Stimulated activated CD4-positive, alpha-beta T cell treated with anti-CD3 and anti-CD28 coated beads, Interleukin-15, amount 100 ng/mL, for 1 hour (primary cell): ENCODE measurements at places on chromosomes 3 and 15.

GRCh38 chr3:120595788-120596115 lies 384 bp upstream of the NDUFB4 start:
- DNase-seq: no peak

- DNase-seq: no peak
Measured at GRCh38 chr3:175433026-175433674, 574.0 kb downstream of the NAALADL2 start.

GRCh38 chr3:196554205-196554604 lies 14.1 kb downstream of the WDR53 start:
- DNase-seq: no peak

- DNase-seq: peak; percentile 30
Measured at GRCh38 chr15:77034695-77035489, 36.0 kb downstream of the TSPAN3 start.

DNA sequence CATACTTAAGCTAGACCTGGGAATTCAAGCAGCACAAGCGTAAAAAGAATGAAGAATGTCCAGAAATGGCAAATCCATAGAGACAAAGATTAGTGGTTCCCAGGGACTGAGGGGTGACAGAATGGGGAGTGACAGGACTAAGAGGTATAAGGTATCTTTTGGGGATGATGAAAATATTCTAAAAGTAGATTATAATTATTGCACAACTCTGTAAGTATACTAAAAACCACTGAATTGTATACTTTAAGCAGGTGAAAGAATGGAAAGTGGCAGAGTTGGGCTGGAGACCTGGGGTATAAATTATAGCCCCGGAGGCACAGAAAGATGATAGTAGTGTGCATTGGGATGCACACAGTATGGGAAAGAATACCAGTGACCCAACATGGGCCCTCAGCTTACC lies 5.6 kb downstream of the BRK1 start:
- no peak for DNase-seq

- DNase-seq: no peak
Measured at GRCh38 chr3:140570602-140571001, 107.3 kb upstream of the TRIM42 start.

DNA sequence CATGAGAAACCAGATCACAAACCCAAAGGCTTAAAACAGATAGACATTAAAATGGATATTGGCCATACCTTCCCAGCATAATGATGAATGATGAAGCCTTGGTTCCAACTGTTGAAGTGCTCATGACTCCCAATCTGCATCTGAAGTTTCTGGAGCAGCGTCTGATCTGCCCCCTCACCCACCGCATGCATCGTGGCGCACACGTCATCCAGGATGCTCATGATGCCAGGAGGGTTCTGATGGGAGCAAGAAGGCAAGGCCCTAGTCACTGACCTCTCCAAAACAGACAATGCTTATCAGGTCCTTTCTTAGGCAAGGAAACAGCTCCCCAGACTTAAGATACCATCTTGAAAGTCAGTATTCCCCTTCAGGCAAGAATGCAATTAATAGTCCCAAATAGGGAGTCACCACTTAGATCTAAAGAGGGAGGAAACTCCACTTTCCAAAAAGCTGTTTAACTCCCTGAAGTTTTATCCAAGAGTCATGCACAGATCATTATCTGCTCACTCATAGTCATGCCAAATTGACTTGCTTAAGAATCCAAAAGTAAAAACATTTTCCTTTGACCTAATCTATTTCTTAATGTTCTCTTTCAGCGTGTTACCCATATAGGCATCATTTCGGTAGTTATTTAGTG lies 2.1 kb downstream of the LDHAL6B start:
- no peak for DNase-seq

- DNase-seq: no peak
Measured at GRCh38 chr15:56816781-56817180, 83.5 kb upstream of the ZNF280D start.

DNA sequence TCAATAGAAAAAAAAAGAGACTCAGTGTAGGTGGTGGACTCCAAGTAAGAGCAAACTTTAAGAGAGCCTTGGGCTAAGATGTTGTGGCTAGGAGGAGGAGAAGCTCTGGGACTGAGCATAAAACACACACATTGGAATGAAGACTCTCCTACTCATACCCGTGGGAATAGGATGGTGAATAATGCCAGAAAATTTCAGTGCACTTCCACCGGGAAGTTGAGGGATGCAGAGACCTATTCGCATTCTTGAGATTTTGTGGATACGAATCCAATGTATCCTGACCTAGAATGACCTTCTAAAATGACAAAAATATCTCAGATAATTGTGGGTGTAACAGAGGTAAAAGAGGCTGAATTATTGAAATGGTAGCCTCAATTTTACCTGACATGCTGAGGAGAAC lies 388.7 kb upstream of the SGO1 start:
- no peak for DNase-seq

- DNase-seq: no peak
Measured at GRCh38 chr3:193962986-193963685, 172.8 kb upstream of the HES1 start.

DNA sequence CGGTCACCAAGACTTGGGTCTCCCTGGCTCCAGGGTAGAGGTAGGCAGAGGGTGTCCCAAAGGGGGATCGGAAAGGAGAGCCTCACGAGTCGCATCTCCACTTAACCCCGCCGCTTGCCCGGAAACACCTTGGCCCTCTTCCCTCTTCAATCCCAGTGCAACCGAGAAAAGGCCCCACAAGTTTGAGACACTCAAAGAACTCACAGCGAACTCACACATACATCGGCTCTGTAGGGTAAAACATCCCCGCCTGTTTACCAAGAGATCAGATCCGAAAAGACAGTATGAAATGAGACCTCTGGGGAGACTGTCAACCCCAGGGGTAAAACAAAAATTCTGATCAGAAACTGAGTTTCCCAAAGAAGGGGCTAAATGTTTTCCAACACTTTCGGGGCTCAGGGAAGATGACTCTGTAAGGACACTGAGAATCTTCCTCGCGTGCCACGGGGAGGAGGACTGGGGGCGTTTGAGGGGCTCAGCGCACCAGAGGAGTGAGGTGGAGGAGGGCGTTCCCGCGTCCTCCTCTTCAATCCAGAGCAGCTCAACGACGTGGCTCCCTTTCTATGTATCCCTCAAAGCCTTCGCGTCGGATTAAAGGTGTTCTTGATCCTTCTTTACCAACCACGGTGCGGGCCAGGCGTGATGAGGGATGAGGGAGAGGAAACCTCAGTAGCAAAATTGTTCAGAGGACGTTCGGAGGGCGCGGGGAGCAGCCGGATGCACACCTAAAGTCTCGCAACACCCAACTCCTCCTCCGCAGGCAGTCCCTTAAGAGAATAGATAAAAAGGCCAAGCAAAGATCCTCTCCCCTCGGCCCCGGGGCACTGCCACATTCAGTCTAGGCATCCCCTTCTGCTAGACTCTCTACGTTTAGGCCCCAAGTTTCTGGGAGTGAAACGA lies 3.7 kb downstream of the WNT5A start:
- no peak for DNase-seq

GRCh38 chr15:39202641-39203040 lies 378.2 kb upstream of the THBS1 start:
- no peak for DNase-seq

DNA sequence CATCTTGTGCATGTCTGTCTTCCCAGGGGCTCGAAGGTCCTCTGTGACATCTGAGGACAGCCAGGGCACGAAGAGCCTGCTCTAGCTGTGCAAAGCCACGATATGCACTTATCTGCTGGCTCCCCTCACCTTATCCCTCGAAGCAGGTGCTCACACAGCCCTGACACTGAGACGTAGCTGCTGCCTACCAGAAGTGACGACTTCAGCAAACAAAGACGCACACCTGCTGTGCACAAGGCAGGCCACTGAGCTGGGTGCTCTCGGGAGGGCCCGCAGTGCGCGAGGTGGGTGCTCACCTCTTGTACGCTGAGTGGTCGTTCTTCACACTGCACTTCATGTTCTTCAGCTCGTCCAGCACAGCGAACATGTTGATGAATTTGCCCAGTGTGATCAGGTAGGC lies 37.3 kb downstream of the CYFIP1 start:
- no peak for DNase-seq

- no peak for DNase-seq
Measured at GRCh38 chr15:30650012-30650929, 24.3 kb downstream of the ARHGAP11B start.

DNA sequence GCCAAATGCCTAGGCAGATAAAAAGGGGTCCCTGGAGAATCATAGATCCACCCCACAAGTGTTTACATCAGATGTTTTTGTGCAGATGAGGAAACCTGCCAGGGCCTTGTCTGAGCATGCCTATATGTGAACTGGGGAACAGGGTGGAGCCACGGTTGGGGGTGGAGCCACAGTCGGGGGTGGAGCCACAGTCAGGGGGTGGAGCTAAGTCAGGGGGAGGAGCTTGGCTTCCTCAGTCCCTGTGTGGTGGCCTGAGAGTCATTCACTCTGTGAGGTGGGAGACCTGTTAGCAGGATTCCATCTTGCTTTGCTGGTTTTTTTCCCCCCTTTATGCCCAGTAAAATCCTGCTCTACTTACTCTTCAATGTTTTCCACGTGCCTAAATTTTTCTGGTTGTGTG lies 57.8 kb upstream of the TGFBR2 start:
- no peak for DNase-seq

GRCh38 chr3:183064475-183064874 lies 34.8 kb downstream of the MCCC1 start:
- no peak for DNase-seq

DNA sequence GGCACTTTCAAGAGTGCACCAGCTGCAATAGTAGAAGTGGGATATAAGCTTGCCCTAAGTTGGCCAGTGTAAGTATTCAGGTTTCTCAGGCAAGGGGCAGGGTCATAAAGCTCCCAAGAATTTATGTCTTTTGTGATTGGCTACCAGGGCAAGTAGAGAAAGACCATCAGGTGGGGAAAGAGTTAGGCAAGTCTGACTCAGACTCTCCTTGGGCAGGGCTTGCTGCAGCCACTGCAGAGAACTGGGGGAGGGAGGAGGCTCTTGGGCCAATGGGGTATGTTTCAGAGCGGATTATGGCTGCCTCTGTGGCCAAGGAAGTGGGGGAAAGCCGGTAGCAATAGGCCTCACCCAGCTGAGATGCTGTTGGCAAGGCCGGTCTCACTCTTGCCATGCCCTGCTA lies 44.6 kb upstream of the SLC25A36 start:
- no peak for DNase-seq

GRCh38 chr3:194900854-194901522 lies 215.3 kb downstream of the FAM43A start:
- DNase-seq: no peak

DNA sequence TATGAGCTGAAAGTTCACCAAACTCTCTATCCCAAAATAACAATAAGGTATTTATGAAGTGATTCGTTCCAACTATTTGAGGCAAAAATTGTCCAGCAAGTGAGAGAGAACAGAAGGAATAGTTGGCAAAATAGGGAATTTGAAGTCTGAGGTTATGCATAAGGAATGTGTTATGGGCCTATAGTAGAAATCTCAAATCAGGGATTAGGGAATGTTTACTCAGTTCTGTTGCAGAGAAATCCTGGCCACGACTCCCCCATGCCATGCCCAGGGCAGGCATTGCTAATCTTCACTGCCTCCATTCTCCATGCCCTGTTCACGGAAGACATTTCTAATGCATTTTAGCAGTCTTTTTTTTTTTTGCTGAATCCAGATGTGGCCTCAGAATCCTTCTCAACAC lies 58.6 kb downstream of the FLNB start:
- no peak for DNase-seq

- peak; percentile 4 for DNase-seq
Measured at GRCh38 chr3:183265834-183266417, 12.9 kb downstream of the B3GNT5 start.

DNA sequence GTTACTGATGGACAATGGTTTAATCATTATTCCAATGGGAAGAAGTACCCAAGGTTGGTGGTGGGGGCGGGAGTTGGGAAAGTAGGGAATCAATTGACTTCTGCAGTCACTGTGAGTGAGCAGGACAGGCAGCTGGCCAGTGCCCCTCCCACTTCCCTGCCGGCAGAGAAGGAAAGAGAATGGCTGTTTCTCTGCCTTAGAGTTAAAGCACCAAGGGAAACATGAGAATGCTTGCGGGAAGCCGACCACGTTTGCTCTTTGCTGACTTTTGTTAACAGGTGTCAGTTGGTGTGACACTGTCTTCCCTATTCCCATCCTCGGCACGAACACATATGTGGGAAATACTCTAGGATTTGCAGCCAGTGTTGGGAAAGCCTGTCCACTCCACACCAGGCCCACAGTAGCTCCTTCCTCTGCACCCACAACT lies 33.5 kb upstream of the MFSD1 start:
- no peak for DNase-seq

DNA sequence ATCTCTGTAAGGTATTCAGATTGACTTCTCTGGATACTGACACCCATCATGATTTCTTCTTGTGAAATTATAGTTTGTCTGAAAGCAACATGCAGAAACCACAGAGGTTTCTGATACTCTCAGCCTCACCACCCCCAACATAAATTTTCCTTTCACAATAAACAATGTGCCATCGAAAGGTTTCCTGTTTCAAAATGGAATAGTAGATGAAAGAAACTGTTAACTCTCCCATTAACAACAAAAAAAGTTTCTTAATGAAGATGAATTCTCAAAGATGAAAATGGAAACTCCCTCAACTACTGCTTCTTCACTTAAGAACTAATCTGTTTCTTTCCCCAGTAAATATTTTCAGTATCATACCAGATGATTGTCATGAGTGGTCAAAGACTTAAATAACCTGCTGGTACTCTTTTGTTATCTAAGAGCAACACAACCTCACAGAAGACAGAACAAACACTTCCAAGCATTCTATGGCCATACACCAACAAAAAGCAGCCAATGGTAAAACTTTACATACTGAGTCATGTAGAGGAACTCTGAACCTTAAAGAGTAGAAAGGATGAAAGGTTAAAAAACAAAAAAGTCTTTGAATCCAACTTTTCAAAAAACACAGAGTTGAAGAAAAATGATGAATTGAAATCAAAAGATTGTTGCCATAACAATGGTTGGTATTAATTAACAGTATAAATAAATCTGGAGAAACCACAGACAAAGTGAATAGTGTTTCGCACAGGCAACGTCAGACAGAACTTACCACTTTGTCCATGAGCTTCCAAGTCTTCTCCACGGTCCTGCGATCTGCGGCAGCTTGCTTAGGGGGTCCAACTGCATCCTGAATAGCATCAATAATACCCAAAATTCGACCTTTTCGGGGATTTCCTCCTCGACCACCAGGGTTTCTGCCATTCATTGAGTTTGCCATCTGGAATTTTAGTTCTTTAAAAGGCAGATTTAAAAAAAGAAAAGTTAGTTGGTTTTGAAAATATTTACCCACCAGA lies 1.9 kb downstream of the CBLB start:
- no peak for DNase-seq

GRCh38 chr3:64224826-64225610 lies at the start of gene PRICKLE2:
TSS of gene PRICKLE2 (minus strand) at chr3:64225466. CDS start at chr3:64198927, 26,539 bp downstream.
- DNase-seq: no peak

GRCh38 chr15:99130314-99130713 lies 25.4 kb downstream of the SYNM start:
- DNase-seq: no peak

GRCh38 chr3:50924638-50925037 lies 249.9 kb downstream of the DOCK3 start:
- DNase-seq: no peak

DNA sequence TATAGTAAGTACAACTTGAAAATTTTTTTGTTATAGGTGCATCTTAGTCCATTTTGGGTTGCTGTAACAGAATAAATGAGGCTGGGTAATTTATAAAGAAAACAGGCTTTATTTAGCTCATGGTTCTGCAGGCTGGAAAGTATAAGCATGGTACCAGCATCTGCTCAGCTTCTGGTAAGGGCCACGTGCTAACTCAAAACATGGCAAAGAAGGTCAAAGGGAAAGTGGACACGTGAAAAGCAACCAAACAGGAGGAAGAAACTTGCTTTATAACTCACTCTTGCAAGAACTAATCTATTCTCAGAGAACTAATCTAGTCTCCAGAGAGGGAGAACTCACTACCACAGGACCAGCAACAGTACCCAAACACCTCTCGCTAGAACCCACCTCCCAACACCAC lies 9.1 kb downstream of the HDGFL3 start:
- DNase-seq: no peak
